Right ventricle myocardium superior (tissue), 1 donor: ENCODE measurements at places on chromosomes 7 and 10. TPM values are rescaled to one million over a fixed set of nuclear protein-coding genes. Genes with fewer than 3 reads are reported as not detected.

DNA sequence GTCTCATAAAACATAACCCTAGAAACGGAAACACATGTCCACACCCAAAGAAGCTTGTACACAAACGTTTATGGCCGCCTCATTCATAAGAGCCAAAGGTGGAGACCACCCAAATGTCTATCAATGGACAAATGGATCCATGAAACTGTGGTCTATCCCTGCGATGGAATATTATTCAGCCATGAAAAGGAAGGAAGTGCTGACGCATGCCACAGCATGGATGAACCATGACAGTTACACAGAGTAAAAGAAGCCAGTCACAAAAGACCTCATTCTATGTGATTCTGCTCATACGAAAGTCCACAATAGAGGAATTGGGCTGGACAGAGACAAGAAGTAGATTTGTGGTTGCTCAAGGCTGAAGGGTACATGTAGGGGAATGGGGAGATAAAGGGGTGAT lies 10.8 kb downstream of the CHST15 start:
- DNase-seq: no peak

GRCh38 chr10:100013621-100014020 lies 3.9 kb upstream of the DNMBP start:
- DNase-seq: no peak

DNA sequence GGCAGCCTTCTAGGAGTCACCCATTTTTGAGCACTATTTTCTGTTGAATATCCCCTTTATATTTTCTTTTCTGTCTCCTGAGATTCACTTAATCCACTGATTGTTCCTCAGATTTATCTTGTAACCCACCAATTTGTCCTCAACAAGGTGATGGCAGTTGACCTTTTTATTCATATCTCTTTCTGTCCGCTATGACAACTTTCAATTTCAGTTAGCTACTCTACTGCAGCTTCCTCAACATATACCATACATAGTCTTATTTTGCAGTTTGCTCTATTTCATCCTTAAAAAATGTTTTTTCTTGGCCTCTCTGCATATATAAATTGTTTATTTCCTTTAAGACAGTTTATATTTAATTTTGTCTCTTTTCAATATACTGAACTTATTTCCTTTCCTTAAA lies 101.3 kb downstream of the THSD7A start:
- DNase-seq: no peak

DNA sequence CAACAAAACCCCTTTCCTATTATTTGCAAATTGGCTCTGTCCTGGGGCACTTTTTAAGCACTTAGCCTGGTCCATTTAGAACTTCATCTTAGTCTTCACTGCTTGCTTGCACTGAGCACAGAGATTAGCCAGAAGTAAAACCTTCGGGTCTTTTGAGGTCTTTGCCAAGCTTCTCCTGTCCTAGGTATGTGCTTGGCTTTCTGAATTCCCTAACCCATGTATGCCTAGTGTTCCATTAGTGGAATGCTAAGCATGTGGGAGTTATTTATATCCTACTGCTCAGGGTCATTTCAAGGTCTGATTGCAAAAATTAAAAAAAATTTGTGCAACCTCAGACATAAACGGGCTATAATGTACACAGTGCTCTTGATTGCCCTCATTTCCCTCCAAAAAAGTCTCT lies 18.0 kb downstream of the ZNF37A start:
- DNase-seq: no peak

DNA sequence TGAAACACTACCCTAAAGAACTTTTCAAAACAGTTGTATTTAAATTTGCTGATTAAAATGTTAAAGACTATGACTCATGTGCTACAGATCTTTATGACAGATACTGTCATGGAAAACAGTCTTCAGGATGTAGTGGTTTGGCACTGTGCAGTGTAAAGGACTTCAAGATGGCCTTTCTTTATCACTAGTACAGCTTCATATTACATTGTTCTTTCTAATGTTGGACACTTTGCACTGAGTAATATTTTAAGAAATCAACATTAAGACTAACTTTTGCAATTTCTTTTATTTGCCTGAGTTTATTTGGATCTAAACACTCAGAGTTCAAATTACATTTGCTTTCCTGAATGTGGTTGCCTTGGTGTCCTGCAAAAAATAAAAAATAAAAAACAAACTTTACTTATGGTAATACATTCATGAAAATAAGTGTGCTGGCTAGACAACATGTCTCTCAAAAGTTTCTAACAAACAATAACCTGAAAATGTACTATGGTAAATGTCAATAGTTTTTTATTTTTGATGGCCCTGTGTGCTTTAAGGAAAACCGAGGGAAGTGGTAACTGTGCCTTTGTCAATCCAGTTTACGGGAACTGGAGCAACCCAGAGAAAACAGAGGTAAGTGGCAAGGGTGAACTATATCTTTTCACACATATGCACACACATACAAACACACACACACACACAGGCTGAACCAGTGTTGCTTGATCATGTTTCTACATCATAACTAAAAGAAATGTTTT lies 85.9 kb upstream of the PLXDC2 start:
- DNase-seq: no peak

GRCh38 chr7:155124706-155125105 lies 54.6 kb downstream of the HTR5A start:
- no peak for DNase-seq

DNA sequence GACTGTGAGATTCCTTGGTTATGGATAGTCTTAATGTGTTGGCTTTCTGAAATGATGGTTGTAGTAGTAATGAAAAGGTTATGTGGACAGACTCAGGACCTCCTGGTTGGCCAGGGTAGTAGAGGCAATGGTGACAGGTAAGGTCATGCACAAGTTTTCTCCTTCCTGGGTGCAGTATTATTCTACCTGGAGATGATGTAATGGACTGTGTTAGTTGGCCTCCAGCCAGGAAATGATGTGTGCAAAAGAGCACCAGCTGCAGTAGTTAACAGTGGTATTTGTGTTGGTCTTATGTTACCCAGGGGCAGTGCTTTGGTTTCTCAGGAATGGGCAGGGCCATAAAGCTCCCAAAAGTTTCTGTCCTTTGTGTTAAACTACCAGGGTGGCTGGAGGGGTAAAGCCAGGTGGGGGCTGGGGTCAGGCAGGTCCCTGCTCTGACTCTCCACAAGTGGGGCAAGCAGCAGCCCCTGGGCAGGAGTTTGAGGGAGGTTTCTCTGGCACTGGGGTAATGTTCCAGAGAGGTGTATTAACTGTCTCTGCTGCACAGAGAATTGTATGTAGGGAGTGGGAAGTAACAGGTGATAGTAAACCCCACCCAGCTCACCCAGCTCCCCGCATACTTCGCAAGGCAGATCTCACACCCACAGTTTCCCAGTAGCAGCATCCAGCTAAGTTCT lies 36.3 kb downstream of the GPR22 start:
- DNase-seq: no peak

DNA sequence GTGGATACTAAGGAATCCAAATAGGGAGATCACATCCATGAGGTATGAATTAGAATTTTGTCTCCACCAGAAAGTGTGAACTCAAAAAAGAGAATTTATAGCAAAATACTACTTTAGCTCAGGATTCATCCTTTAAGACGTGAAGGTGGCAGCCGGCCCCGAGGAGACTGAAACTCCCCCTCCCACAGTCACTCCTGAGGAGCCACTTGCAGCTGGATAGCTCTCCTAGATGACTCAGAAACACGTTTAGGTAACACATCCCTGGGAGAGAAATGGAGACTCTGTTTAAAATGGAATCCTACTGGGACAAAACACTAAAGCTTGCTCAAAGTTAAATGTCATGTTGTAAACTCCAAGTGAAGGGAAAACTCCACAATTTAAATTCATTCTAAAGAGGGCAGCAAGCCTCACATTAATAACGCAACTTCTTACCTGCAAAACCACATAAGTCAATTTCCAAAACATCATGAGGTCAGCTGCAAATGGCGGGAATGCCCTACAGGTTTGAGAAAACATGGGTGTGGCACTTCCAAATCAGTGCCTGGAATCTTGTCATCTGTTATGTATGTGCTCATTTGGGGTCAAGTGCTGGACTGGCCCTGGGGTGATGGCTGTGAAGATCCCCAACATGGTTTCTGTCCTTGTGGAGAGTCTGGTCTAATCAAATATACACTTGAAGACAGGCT lies 46.2 kb downstream of the ICA1 start:
- no peak for DNase-seq

The HOXA2 gene
- 0.11 TPM for total RNA-seq

The PGAM2 gene
- 1,131 TPM for total RNA-seq

The EPHA1 gene
- total RNA-seq: 0.08 TPM

The SEMA4G gene
- 0.86 TPM for total RNA-seq

The RET gene
- 6.6 TPM for total RNA-seq

The TMEM229A gene
- not detected for total RNA-seq

The SLIT1 gene
- 0.16 TPM for total RNA-seq

The PCLO gene
- 3.8 TPM for total RNA-seq

The OR2F1 gene
- total RNA-seq: not detected
